ENCODE measurements at places on chromosomes 7 and 10.

DNA sequence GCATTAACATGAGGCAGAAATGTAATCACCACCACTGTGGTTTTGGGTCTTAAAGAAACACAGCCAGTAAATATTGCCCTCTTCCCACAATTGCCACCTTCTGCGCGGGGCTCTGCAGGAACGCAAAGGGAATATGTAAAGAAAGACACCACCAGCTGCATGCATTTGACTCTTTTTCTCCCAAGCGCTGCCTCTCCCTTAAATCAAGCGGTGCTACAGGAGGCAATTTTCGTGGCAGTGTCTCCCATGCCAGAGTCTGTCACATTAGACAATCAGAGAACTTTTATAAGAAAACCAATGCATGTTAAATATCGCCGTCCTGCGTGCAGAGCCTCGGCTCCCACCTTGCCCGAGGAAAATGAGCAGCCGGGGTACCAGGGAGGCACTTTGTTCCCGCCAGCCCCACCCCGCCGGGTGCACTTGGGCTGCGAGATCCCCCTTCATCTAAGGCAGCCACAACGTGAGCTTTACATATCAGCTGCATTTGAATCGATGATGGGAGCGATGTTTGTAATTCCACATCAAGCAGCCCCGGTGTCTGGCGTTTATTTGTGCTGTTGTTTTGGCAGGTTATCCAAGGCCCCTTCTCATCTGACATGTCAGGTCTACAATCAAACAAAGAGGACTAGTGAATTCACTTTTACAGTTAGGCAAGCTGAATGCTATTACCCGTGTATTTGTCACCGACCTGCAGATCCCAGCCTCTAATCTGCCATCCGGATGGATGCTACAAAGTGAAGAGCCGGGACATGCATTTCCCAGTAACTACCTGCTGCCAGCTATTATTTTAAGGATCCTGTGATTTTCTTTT, 72.3 kb upstream of the MGMT start:
- DNase-seq: no peak

DNA sequence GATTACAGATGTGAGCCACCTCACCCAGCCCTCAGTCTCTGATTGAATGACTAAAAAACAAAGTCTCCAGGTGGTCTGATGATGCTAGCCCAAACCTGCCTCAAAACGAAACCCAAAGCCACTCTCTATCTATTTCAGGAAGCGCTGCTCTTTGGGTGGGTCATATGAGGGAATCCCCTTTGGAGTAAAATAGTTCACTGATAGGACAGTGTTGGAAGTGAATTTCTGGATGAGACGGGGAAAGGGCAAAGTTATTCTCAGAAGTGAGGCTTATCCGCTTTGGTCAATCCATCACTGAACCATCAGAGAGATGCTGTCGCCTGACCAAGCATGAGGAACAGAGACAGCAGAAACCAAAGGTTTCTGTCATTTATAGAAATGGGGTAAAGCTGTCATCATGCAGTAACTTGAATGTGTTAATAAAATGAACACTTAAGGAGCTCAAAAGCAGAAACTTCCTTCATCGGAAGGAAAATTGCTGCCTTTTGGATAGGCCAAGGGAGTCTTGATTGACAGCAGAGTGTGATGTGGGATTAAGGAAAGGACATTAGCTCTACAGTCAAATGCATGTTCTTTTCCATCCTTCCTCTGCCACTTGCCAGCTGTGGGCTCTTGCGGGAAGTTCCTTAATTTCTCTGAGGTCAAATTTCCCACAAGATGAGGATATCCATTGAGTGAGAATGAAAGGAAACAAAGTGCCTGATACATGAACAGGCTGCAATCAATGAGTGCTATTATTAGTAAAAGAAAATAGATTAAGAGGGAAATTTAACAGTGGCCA, 64.9 kb upstream of the C1QL3 start:
- DNase-seq: no peak

DNA sequence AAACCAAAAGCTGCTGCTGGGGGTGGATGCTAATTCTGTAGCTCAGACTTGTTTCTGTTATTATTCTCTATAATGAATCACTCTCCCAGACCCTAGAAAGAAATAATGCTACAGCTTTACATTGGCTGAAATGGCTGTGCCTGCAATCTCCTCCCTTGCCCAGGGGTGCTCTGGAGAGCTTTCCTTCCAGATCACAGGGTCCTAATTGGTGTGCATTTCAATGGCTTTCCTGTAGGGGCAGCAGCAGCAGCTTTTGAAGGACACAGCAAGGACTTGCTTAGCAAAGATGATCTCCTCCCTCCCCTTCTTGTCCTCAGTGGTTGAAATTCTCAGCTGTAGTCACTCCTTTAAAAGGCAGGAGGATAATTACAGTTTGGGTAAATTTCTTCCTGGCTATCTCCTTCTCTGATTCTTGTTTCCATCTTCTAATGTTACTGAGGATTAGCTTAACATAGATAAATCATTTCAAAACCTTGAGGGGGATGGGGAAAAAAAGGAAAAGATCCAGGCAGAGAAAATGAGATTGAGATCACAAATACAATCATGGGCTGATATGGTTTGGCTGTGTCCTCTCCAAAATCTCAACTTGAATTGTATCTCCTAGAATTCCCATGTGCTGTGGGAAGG, 120.2 kb upstream of the CTTNBP2 start:
- no peak for DNase-seq

DNA sequence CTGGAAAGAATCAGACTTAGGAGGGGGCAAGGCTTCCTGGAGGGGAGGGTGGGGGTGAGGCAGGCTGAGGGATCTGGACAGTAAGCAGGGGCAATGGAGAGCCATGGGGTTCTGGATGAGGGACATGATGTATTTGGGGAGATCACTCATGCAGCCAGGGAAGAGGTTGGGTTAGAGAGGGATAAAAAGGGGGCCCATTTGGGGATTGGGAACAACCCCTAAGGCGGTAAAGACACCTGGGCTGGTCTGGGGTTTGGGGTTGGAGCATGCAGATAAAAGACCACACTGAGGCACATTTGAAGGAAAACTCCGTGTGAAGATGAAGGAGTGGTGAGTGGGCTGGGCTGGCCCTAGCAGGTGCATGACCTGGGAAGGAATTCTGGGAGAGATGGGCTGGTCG, 30.8 kb downstream of the HIF1AN start:
- DNase-seq: no peak

- DNase-seq: no peak
Measured at GRCh38 chr10:88896372-88896993, 16.4 kb downstream of the STAMBPL1 start.

DNA sequence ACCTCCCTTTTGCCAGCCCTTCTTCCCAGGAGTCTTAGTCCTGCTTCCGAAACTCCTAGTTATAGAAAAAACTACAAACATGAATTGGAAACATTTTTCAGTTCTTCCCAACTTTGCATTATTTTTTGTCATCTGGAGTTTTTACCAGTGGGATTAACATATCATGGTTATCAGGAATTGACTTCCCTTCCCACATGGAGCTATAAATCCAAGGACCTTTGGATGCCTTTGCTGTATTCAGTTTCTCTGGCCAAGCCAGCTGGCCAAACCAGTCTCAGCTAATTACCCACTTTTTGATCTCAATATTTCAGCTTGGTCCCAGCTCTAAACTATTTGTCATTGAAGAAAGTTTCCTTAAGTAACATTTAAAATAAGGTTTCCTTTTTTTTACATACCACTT, 570.6 kb downstream of the SORCS1 start:
- DNase-seq: no peak
